NCI-H1694 (cell line): ENCODE measurements at places on chromosomes 5 and 9.
A peak's percentile ranks its signal among the peaks of the same experiment; 100 is the strongest.

DNA sequence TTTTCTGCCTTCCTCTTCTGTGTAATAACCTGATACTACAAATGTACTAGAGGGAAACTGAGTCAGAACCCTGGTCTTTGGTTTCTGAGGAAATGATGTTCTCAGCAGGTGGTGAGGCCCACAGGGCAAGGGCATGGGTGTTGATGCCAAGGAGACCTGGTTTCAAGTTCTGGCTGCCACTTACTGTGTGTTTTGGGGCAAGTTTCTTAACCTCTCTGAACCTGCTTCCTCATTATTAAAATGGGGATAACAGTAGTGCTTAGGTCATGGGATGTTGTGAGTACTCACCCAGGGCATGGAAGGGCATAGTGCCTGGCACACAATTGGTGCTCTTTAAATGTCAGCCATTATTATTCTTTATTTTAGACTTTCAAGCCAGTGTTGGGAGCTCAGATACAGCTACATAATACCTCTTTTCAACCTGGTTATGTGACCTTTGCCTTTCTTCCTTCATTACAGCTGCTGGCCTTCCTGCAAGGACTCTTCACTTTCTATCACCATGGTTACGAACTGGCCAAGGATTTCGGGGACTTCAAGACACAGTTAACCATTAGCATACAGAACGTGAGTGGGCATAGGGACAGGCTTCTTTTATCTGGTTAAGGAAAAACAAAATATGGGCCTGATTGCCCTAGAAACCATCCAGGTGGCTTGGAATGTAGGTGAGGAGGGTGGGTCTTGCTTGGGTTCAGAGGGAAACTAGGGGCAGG, 131.5 kb downstream of the ARHGAP26 start:
- no peak for DNase-seq

DNA sequence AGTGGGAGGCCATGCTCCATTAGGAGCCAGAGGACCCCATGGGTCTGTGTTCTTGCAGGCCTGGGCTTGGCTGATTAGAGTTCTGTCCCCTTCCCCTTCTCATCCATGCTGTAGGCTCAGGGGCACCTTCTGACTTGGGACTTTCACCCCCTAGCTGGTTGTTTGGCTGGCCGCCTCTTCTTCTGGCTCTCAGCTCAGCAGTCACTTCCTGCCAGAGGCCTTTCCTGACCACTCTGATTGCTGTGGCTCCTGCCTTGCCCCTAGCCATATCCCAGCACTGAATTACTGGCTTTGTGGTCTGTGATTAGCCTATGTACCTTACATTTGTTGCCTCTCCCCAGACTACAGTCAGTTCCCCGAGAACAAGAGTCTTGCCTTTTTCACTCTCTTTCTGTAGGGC, 14.6 kb downstream of the ENTREP1 start:
- DNase-seq, result no peak

GRCh38 chr9:109026306-109026705, 13.0 kb upstream of the CTNNAL1 start:
- DNase-seq, result no peak

DNA sequence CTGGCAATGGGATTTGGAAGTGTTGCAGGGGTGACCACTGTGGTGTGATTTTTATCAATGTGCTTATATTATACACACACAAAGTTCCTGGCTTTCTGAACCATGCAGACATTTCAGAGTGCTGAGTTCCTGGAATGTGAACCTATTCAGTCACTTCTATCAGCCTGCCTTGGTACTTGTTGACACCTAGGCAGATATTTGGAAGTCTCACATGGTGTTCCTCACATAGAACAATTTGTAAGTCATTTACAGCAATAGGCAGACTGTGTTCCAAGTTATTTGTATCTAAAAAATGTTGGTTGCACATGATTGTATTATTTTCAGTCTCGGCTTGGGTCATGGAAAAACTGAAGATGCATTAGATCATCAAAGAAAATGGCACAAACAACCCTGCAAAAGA, 182.2 kb downstream of the SREK1 start:
- DNase-seq, result no peak

GRCh38 chr5:176819476-176819875, 9.1 kb downstream of the UNC5A start:
- no peak for DNase-seq

GRCh38 chr9:124010303-124010664, 1.3 kb upstream of the LHX2 start:
- no peak for DNase-seq

DNA sequence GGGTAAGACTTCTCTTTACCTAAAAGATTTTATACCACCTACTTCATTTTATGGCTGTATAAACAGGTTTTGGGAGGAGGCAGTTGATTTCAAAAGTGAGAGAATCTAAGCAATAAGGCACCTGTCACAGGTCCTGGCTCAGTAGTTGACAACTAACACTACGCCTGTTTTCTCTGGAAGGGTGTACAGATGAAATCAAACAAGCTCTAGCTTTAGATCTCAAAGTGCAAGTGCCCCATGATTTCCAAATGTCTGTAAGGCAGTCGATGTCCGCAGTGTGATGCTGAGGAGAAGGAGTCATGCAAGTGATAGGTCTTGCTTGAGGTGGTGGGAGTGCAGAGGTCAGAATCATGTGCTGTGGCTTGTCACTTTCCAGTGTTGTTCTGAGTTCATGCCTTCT, 66.1 kb downstream of the GPR21 start:
- no peak for DNase-seq

GRCh38 chr5:177554474-177555111, at the start of gene FAM193B:
Gene FAM193B, minus strand, starts transcription at chr5:177554563. Its CDS starts 105 bp downstream, at chr5:177554458.
- peak; percentile 72 for DNase-seq

GRCh38 chr9:4581861-4582565, 80.1 kb upstream of the PLPP6 start:
- DNase-seq, result no peak

- DNase-seq, result peak; percentile 21
Observed at GRCh38 chr9:114275246-114276004, 47.5 kb upstream of the ORM1 start.

- no peak for DNase-seq
Observed at GRCh38 chr5:159337016-159337955, 7.0 kb upstream of the IL12B start.

DNA sequence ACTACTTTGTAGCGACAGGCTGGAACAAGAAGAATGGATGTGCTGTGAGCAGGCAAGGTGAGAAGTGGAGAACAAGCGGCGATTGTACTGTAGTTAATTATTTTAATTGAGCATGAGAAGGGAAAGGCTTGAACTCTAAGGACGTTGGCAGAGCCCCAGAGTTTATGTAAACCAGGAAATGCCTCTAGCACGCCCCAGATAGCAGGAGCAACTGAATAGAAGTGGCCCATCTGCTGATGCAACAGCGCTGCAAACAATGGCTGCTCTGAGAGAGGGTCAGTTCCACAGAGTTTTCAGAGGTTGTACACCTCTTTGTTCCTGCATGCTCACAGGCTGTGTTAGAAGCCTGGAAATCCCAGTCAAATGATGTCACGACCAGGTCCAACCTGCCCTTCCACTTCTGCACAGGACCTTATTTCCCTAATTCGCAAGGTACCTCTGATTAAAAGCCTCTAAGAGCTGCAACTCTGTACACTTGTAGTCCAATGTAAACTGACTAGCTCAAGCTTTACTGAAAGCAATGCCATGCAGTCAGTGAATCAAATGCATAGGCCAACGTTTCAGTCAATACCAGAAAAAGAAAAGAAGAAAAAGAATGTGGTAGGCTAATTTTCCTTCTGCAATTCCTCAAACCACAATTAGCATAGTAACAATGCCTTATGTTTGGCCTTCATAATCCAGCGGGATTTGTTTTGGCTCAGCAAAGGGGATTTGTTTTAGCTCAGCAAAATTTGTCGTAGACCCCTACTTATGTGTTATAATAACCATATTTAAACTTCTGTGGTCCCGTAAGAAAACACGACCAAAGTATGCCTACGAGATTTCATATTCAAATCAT, 119.6 kb upstream of the RETREG1 start:
- DNase-seq, result peak; percentile 39

DNA sequence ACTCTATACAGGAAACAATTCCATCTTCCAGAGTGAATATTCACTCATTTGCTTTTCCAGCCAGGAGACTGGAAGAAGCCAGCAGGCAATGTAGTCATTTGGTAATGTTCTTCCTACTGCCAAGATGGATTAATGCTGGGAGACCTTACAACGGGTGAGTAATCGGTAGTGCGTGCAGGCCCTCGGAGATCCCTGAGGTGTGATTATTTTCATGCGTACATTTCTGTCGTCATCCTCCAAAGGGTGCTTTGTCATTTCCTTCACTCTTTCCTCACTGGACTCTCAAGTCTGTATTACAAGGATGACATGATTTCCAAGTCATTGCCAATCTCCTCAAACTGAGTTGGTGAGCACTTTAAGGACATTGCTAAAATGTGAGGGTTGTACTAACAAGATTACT, 263.5 kb downstream of the CWC27 start:
- DNase-seq, result no peak

GRCh38 chr5:174433098-174433497, 291.3 kb upstream of the MSX2 start:
- DNase-seq, result no peak

DNA sequence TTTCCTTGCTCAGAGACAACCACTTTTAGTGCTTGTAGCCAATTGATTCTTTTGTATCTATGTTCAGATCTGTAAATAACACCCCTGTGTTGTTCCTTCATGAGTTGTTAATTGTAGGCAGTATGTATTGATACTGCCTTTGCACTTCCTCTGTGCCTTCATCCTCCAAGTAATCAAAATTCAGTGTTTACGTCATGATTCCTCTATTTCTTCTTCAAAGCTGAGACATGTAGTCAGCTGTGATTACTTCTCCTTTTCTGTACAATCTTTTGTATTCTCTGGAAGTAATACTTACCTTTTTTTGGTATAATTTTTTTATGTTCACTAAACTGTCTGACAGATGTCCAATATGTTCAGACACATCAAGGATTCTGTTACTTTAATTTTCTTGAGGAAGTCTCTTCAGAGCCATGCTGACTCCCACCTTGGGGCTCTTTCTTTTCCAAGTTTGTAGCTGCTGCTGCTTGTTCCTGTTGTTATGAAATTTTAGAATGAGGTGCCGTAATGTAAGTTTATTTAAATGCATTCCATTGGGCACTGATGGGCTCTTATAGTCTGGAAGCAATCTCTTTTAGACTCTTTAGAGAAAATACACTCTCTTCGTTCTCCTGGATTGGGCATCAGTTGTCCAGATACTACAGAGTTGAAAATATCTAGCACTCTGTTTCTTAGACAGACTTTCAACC, 30.5 kb upstream of the LRRC70 start:
- no peak for DNase-seq

- peak; percentile 66 for DNase-seq
Observed at GRCh38 chr5:431001-431710, 11.8 kb upstream of the EXOC3 start.

- DNase-seq, result no peak
Observed at GRCh38 chr5:66348387-66349125, 204.5 kb downstream of the SREK1 start.

GRCh38 chr5:43193181-43193893, 1.3 kb downstream of the NIM1K start:
- DNase-seq, result peak; percentile 6

DNA sequence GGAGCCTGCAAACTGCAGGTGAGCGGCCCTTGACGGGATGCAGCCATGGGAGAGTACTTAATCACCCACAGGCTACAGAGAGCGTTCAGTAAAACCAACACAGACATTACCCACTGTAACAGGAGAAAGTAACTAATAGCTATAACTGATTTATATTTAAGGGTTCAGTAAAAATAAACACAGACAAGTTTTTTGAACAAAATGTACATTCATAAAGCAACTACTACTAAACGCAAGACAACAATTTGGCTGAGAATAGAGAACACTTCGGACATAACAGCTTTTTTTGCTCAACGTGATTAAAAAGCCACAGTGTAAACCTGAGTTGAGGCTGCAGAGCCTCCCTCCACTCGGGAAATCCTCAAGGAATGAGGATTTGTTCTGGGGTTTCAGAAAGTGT, 61.7 kb downstream of the LIFR start:
- DNase-seq, result no peak

DNA sequence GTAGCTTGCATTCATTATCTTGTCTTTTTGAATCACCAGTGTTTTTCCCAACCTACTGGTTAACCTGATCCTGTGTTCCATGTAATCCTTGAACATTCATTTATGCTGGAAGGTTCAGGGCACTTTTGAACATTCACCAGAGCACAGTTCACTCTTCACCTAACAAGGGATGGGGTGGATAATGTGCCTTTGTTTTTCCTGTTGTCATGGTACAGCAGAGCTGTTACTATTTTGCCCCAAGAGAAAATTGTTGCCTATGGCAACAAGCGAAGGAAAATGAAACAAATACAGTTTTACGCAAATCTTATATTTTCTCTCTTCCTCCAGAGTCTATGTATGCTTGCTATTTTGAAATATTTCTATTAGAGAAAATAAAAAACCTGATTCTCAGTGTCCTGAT, 60.3 kb upstream of the RIOK2 start:
- no peak for DNase-seq

DNA sequence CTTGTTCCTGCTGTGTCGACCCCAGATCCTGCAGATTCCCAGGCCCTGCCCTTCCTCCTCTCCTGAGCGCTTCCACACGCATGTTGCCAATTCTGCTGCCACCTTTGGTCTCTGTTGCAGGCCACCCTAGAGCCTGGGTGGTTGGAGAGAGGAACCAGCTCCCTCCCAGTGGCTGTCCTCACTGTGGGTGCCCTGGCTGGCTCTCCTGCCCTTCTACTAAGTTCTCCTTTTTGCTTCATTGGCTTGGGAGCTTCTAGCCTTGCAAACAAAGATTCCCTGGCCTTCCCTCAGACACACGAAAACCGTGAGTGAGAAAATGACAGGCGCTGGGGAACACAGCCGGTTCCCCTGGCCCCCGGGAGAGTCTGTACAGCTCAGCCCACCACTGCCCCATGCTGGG, 14.2 kb upstream of the NCS1 start:
- DNase-seq, result no peak

DNA sequence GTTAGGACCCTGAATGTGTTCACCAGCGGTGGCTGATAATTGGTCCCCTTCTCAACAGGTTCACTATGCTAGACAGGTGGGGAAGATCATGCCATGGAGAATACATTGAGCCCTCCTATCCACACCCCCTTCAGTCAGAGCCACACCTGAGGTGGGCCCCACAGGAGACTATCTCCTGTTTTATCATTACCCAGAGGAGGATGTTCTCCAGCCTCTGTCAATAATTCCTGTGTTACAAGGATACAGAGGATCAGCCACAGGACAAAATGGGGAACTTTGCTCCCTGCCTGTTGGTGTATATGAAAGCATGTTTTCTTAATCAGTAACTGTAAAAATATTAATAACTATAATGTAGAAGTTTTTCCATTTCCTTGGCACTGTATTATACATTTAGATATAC, 25.9 kb downstream of the RAD1 start:
- no peak for DNase-seq

DNA sequence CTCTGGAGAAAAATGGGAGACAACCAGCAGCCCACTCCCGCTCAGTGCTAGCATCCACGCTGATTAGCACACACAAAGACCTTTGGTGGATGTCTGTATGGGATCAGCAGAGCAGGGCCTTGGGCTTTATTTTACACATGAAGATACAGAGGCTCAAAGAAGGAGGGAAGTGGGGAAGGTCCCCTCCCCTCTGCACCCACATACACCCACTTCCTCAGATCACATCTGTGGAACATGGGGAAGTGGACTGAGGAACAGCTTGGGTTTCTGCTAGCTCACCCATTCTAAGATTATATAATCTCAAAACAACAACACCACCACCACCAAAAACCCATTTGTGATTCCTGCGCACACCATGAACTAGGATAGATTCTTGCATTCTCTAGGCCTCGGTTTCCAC, 14.0 kb downstream of the GGTA1 start:
- no peak for DNase-seq

- DNase-seq, result no peak
Observed at GRCh38 chr9:99176527-99177013, 45.2 kb downstream of the ALG2 start.
